ENCODE measurements at places on chromosomes 2 and 18.

- no peak for DNase-seq
These were observed 231.0 kb downstream of the METTL4 start for GRCh38 chr18:2340335-2340734.

GRCh38 chr2:10441948-10442347 is 6.2 kb downstream of the ODC1 start:
- DNase-seq = no peak

DNA sequence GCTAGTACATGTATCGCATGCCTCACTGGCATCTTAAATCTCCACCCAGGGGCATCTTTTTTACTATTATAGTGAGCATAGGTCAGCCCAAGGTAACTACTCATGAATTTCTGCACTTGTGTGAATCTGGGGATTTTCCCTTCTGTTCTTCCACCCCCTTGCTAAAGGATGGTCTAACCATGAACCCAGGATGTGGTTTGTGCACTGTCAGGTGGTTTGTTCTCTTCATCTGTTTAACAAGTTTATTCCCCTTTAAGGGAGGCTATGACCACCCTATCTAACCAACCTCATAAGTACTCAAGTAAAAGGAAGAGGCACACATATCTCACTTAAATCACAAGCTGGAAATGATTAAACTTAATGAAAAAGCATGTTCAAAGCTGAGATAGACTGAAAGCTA is 243.0 kb downstream of the RPRM start:
- no peak for DNase-seq

- DNase-seq = no peak
These were observed 58.0 kb downstream of the TCF7L1 start for GRCh38 chr2:85191157-85191556.

DNA sequence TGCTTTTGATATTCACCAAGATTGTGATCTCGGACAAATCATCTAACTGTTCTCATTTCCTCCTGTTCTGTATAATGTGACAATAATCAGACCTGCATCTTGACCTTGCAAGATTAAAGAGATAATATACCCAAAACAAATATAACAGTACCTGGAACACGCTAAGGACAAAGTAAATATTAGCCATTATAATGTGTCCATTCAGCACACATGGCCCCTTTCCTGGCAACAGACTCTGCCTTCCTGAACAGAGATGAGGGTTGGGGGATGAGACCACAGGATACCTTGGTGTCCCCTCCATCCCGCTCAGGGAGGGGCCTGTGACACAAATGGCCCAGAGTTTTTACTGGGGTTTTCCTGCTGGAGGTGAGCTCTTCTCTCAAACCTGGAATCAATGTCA is 143.4 kb upstream of the SERPINE2 start:
- no peak for DNase-seq

DNA sequence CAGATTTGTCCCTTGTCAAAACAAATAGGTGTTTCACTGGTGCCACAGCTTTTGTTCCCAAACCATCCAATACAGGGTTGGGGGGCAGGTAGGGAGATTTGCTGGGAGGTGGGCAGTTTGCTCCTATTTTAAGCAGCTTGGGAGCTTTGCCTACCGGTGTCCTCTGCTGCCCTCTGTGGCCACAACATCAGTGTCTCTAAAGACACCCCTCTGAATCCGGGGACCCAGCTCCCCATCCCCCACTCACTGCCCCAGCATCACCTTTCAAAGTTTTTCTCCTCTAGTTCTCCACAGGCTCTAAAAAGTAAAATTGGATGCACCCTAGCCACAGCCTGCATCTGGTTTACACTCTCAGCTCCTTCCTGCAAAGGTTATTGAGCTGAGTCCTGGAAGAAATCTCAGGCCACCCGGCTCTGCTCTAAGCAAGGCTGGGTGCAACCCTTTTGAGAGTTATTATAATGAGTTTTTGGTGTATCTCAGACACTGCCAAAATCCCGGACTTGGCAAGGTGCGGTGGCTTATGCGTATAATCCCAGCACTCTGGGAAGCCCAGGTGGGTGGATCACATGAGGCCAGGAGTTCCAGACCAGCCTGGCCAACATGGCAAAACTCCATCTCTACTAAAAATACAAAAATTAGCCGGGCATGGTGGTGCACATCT is 2.9 kb upstream of the EPAS1 start:
- no peak for DNase-seq

- no peak for DNase-seq
These were observed 128.5 kb downstream of the STK39 start for GRCh38 chr2:168118733-168119514.

DNA sequence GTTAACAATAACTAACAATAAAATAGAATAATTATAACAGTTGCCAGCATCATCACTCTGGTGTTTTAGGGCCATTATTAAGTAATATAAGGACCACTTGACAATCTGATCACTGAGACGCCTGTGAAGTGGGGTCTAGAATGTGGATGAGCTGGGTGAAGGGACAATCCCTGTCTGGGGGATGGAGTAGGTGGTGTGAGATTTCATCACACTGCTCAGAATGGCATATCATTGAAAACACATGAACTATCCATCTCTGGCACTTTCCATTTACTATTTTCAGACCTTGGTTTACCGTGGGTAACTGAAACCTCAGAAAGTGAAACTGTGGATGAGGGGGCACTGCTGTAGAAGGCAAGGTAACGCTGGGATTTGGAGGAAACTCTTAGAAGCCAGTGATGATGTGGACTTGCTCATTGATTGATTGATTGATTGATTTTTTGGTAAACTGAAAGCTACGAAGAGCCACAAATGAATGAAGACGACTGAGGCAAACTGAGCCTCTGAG is 204.4 kb upstream of the TWIST2 start:
- DNase-seq = no peak

- DNase-seq = no peak
These were observed 13.2 kb downstream of the ASB18 start for GRCh38 chr2:236250909-236251579.

GRCh38 chr2:111665011-111665410 is 219.0 kb downstream of the ANAPC1 start:
- no peak for DNase-seq

- DNase-seq = no peak
These were observed 54.7 kb upstream of the SALL3 start for GRCh38 chr18:78924786-78925540.

DNA sequence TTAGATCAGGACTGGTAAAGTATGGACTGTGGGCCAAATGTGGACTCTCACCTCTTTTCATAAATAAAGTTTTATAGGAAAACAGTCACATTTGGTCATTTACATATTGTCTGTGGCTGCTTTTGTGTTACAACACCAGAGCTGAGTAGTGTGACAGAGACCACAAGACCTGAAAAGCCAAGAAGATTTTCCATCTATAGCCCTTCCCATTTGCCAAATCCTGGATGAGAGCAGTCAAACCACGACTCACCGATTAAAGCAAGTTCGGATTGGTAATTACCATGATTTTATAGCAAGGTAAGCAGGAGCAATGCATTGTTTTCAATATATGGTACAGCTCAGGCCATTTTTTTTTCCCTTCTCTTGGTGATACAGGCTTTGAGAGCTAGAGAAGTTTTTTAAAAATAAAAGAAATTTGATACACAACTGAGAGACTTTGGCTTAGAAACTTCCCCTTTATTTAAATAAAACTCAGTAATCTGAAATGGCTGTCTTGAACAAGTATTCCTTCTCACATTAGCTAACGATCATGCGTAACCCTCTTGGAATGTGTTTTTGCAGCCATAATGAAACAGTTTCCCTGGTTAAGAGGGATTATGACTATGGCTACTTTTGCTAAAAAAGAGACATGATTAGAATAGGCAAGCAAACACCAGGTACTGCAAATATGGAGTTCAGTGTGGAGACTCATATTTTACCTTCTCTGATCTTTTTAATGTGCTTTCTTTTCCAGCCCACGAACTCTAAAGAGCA is 9.5 kb upstream of the MALL start:
- no peak for DNase-seq

DNA sequence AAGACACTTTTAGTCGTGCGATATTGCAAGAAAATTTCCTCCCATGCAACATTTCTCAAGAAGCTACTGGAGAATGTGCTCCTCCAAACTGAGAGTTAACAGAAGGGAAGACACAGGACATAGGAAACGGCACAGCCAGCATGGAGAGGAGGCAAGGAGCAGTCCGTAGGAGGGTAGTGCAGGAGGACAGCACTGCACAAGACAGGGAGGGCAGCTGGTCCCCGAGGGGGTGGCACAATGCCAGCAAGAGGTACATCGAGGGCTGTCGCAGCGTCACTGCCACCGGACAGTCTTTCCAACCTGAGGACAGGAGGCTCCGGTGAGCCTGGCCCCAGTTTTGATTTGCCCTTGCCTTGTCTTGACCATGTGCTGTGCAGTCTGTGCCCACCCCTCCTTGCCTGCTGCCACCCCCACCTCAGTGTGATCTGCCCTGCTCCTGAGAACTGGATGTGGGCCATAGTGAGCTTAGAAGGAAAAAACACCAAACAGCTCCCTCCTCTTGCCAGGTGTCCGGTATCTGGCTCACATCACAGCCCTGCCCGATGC is 81.6 kb upstream of the LAPTM4A start:
- no peak for DNase-seq

DNA sequence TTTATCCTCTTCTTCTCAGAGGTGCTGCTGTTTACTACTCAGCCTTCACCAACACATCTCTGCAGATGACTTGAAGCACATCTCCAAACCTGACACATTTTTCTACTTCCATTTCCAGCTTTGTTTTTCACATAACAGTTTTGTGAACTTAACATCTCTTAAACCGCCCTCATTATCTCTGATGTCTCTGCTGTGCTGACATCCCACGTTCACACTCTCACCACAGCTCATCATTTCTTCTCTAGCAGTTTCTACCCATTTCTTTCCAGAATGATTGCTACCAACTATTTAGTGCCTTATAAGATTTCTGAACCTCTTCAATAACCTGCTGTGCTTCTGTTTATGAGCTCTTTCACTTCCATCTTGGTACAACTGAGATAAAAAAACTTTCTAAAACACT is 238.0 kb downstream of the PTPRM start:
- no peak for DNase-seq

GRCh38 chr2:56613254-56613653 is 429.5 kb downstream of the CCDC85A start:
- DNase-seq = no peak

DNA sequence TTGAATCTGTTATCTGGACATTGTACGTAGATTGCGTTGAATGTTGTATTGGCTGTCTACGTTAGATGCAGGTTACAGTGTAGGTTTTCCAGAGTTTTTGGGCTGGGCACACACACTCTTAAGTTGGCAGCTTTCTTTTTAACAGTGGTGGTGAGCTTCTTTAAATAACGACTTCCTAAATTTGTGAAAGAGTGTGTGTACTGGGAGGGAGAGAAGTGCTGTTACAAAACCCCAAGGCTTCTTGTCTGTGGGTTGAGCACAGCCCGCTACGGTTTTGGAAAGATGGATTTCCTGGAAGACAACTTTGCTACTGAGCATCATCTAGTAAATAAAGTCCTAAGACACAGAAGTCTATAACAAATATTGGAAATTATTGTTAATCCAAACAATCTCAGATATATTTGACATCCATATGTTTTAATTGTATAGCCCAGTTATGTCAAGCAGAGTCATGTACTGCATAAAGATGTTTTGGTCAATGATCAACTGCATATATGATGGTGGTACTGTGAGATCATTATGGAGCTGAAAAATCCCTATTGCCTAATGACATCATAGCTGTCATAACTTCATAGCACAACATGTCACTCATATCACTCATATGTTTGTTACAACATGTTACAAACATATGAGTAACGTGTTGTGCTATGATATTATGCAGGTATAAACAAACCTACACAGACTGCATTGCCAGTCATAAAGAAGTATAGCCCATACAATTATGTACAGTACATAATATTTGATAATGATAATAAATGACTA is 7.9 kb upstream of the THUMPD2 start:
- DNase-seq = no peak

DNA sequence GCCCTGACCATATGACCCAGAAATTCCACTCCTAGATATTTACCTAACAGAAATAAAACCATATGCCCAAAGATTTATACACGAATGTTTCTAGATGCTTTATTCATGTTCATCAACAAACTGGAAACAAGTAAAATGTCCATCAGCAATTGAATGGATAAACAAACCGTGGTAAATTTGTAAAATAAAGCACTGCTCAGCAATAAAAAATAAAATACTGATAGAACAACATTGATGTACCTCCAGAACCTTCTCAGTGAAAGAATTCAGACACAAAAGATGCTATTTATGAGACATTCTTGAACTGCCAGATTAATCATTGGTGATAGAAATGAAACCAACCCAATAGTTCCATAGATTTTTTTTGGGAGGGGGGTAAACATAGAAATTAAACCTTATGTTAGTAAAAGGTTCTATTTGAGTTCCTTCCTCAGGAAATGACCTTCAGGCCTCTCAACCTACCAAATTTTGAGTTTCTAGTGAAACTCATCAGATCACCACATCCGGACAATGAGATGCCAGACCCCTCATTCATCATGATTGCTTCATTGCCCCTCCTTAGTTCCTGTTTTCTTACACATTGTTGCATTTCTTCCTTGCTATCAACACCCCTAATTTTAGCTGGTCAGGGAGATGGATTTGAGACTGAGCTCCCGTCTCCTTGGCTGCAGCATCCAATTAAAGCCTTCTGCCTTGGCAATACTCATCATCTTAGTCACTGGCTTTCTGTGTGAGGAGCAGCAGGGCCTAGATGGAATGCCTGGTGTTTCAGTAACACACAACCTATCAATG is 203.5 kb downstream of the LPIN1 start:
- DNase-seq = no peak

DNA sequence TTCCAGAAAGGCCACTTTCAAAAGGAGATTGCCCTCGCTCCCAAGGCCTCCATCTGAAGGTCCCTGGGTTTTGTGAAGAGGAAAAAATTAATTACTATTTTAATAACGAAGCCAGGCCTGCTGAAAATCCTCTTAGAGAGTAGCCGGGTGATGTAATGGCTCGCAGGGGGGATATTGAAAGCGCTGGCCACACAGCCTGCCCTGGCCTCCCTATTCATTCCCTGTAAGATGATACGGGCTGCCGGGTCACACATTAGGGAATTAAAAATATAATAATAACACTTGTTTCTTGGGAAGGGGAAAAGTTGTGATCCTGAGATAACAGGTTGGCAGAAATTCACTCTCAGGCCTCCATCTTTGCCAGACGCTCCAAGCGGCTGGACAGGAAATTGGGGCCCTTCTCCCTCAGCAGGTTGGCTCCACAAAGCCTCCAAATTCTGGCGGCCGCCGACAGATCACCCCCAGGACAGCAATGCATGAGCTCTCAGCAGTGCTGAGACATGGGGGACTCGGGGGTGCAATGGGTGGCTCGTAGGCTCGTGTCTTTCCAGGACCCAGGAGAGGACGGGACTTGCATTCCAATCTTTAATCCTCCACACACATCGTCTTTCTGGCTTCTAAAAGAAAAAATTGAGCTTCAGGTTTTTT is 299.9 kb upstream of the SALL3 start:
- no peak for DNase-seq

GRCh38 chr18:8912348-8913326 is 189.9 kb upstream of the NDUFV2 start:
- DNase-seq = no peak

- no peak for DNase-seq
These were observed 263.5 kb downstream of the INSIG2 start for GRCh38 chr2:118351796-118352195.

GRCh38 chr2:105388971-105389381 is 9.9 kb downstream of the FHL2 start:
- DNase-seq = no peak

- no peak for DNase-seq
These were observed 23.1 kb downstream of the SFTPB start for GRCh38 chr2:85644909-85645308.

- DNase-seq = no peak
These were observed 7.9 kb upstream of the ERMN start for GRCh38 chr2:157333304-157334047.

GRCh38 chr2:83014462-83014861 is 1444.6 kb downstream of the SUCLG1 start:
- DNase-seq = no peak

All from T-helper 2 cell (primary cell).